Sciatic nerve (tissue), 2 donors: ENCODE measurements at places on chromosomes 13 and 19. TPM values are rescaled to one million over a fixed set of nuclear protein-coding genes. Genes with fewer than 3 reads are reported as not detected.

DNA sequence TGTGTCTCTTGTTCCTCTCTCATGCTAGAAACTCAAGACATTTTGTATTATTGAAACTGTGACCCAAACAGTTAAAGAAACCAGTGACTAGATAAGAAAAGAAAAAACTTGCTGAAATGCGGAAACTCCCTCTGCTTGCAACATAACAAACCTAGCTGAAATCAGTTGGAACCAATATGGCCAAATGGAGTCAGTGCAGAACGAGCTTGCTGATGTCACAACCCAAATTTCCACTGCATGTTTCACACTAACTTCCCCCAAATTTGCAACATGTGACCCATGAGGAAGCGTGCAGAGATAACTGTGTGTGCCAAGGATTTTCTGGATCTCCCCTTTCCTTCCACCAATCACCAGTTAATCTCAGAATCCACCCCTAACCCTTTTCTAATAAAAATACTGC lies 208.0 kb downstream of the DLEU7 start:
- DNase-seq: no peak

DNA sequence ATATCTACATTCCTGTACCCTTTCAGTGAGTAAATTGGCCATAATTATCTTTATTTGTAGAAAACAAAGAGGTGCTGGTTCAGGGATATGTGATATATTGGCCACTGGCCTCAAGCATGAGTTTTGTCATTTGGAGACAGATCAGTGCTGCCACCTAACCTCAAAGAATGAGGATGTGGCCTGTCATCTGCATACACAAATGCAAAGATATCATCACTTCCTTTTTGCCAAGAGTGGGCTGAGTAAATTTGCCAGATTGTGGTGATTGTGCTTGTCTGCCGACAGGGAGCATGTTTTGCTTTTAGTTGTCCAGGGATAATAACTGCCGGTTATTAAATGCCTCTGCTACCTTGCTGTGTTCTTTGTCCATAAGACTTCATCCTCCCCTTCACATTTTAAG lies 44.2 kb downstream of the WASF3 start:
- DNase-seq: no peak

The KIR2DL4 gene
- total RNA-seq: not detected

The ZSCAN22 gene
- 4.5 TPM for total RNA-seq

The TRPC4 gene
- 0.49 TPM for total RNA-seq

The ONECUT3 gene
- total RNA-seq: not detected

The SIGLEC5 gene
- total RNA-seq: not detected

DNA sequence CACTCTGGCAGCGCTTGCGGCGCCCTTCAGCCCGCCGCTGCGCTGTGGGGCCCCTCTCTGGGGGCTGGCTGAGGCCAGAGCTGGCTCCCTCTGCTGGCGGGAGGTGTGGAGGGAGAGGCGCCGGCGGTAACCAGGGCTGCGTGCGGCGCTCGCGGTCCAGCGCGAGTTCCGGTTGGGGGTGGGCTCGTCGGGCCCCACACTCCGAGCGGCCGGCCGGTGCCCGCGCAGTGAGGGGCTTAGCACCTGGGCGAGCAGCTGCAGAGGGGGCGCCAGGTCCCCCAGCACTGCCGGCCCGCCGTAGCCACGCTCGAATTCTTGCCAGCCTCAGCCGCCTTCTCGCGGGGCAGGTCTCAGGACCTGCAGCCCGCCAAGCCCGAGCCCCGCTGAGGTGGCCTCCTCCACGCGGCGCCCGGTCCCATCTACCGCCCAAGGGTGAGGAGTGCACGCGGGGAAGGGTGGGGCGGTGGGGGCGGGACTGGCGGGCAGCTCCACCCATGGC lies 879.0 kb upstream of the SLITRK5 start:
- DNase-seq: no peak

The MED26 gene
- 11.4 TPM for total RNA-seq

DNA sequence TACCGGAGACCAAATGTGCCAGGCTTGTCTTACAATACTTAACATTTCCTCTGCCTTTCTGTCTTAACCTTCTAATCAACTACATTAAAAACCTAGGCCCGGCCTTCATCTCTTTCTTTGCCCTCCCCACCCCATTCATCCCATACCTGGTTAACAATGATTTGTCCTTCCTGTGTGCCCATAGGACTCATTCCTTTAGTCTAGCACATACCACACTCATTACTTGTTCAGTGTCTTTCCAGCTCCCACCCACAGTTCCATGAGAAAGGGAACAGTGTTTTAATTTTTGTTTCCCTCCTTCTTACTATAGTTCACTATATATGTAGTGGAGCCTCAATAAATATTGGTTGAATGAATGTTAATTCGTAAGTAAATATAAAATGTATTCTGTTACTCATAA lies 2.4 kb downstream of the CLN5 start:
- no peak for DNase-seq

DNA sequence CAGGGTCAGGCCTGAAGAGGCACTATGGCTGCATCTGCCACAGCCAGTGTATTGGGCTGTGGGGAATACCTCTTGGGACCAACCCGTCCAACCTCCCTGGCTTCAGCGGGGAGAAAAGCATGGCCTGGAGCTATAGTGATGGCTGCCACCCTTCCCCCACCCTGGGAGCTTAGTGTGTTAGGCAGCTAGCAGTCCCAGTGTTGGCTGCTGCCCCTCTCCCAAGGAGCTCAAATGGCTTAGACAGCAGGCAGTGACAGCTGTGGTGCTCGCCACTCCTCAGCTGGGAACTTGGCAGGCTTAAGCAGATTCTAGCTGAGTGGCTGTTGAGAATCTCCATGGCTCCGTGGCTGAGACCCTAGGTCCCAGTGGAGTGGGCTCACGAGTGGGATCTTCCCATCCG lies 19.7 kb downstream of the ACOD1 start:
- no peak for DNase-seq

The TNFSF11 gene
- total RNA-seq: not detected

GRCh38 chr19:18507021-18507726 lies 14.7 kb downstream of the ELL start:
- no peak for DNase-seq

The TRAPPC2B gene
- total RNA-seq: 6.0 TPM

- DNase-seq: no peak
These were observed 98.0 kb downstream of the SPRY2 start for GRCh38 chr13:80242728-80243427.

DNA sequence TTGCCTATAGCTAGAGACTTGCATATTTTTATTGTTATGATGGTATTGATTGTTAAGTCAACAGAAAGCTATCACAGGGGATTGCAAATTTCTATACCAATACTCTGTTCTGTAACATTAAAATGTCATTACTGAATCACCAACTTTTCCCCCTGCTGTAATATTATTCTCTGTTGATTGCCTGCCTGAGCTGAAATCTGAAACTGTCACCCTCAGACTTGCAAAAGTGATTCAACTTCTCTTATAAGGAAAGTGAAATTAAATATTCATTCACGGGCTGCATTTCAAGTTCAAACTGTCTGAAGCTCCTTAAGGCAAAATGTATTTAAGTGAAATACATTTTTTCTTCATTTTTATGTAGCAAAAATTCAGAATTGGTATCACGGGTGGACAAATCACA lies 723.2 kb downstream of the PCDH9 start:
- DNase-seq: no peak

The PEG3 gene
- total RNA-seq: 14.4 TPM

DNA sequence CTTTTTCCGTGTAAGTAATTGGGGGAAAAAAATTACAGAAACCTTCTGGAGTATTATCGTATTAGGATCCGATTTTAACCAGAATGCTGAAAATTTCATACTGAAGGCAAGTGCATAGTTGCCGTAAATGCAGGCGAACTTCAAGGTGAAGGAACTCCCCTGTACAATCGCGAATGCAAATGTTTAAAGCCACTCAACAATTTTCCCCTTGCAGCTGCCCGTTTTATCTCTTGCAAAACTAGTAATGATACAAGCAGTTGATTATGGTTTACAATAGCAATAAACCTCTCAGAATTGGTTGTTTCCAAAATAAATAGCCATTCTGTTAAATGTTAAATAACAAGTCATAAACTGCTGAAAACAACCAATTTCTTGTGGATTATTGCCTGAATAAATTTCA lies 105.7 kb downstream of the DNAJC15 start:
- DNase-seq: no peak

The INSR gene
- total RNA-seq: 62.6 TPM

The IRGC gene
- not detected for total RNA-seq

DNA sequence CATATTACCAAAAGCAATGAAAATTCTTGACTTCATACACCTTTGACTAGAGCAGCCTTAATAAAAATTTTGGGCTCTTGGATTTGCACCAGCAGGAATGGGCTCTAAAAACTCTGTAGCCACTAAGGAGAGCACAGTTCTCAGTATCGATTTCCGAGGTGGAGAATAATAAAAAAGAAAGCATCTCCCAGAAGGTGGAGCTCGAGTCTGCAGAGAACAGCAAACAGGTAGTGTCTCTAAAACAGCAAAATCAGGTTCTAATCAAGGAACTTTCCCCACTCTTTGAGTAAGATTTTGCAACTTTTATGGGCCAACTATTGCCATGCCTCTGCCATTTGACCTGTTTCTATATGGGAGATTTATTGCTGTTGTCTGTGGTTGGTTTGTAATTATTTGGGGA lies 258.7 kb upstream of the GPC6 start:
- DNase-seq: no peak
